ENCODE measurements at places on chromosomes 3 and 15.

DNA sequence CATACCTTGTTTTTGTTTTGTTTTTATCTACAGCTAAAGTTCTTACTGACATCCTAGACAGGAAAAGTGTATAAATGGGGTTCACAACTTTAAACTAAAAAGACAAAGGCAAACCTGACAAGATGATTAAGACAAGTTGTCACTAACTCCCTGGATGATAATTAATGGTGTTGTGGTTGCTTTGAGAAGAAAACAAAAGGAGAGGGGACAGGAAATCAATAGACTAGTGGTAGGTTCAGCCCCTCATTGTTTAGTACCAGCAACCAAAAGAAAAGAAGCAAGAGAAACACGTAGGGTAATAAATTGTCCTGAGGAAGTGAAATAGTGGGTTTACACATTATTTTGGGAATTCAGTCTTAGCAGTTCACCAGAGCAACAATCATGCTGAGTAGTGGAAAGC, 78.8 kb downstream of the BFSP2 start:
- no peak for DNase-seq

- no peak for DNase-seq
These were observed 118.8 kb upstream of the ADPGK start for GRCh38 chr15:72902245-72902918.

GRCh38 chr3:171680726-171681411, 129.4 kb downstream of the PLD1 start:
- DNase-seq: no peak

GRCh38 chr15:64903326-64903950, 8.3 kb upstream of the ANKDD1A start:
- no peak for DNase-seq

DNA sequence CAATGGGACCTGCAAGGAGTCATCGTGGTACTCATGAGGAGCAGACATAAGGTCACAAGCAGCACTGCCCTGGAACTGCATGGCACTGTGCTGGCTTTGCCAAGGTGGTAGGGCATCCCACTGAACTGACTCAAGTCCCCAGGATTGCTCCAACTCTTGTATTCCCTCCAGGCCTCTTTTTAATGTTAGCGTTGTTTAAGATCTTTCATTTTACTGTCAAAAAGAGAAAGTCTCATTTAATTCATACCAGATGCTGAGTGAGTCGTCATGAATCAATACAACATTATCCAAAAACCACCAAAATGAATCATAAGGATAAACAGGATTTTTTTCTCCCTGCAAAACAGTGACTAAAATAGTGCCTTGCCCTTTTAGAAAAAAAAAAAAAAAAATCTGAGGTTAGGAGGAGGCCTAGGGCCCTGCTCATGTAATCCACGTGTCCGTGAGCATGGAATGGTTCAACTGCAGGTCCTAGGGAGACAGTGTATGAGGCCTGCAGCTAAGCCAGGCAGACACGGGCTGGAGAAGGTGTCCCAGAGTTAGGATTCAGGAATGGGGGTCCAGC, 36.7 kb upstream of the BLM start:
- DNase-seq: no peak

Data from CD4-positive, alpha-beta T cell treated with Interferon alpha-2 for 1 hour (primary cell).